Activated CD8-positive, alpha-beta memory T cell treated with anti-CD3 and anti-CD28 coated beads for 48 hours (primary cell): ENCODE measurements at places on chromosomes 12 and 14.

DNA sequence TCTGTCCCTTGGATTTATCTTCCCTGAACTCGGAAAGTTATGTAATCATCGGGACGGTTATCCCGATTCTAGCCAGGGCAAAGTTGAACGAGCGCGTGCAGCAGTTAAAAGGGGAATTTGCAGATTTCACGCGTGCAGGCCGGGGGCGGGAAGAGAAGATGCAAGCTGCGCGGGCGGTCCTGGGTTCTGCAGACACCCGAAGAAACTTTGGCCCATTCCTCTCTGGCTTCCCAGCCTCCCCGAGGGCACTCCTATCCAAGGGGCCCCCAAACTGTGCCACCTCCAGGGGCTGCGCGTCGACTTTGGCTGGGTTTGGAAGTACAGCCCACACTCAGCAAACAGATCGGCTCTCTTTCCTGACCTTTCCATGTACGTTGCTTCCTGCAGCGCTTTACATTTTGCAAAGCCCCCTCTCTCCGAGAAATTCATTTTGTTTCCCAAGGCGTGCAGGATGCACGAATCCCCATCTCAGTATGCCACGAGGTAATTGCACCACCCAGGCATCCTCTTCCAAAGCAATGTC, 941 bp upstream of the PPP1CC start:
- DNase-seq, result no peak

DNA sequence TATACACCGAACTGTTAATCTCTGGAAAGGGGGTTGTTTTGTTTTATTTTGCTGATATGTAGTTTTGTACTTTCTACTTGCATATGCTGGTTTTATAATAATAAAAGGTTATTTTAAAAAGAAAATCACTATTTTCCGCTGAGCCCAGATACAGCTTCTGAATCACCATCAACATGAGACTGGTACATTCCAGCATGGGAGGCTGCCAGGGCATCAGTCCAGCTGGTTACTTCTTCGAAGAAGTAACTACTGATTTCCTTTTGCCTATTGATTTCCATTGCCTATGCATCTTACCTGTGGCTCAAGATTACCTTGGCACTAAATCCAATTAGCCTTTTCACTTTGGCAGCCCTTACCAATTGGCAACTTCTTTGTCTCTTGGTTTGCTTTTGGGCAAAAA, 11.7 kb upstream of the OSBPL8 start:
- no peak for DNase-seq

- no peak for DNase-seq
These were observed 214.4 kb downstream of the BCL11B start for GRCh38 chr14:99057576-99058083.

DNA sequence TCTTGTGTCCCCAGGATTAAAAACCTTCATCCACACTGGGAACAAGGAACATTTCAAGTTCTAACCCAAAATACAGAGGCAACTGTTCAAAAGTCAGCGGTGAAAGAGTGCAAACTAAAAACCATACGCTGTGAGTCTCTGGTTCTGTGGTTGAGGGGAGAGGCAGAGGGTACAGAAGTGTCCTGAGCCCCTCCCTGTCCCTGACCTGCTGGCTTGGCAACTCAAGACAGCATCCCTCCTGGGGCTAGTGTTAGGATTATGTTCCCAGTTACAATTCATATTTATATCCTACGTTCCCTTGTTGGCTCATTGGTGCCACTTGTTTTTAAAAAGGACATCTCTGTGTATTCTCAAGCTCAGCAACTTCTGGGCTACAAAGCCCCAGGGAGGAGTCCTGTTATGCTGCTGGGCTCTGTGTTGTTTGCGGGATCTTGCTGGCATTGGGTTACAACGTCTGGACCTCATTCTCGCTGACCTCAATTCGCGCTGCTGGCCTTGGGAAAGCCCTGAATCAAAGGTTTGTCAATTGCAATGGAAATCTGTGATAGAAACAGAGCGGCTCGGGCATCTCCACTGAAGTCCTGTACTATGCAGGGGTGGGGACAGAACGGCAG, 420.8 kb downstream of the FUT8 start:
- DNase-seq, result no peak

DNA sequence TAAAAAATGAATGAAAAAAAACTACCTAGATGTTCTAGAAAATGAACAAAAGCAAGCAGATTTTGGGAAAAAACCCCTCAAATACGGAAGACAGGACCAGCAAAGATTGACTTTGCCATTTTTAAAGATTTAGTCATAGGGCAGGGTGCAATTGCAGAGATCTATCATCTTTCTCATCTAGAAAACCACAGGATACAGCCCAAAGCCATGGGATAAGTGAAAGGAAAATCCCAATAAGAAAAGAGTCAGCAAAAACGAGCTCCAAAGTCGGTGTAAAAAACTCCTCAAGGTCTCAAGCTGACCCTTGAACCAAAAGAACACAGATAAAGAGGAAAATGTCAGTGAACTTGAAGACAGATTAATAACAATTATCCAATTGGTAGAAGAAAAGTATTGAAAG, 28.0 kb downstream of the CEP290 start:
- no peak for DNase-seq

DNA sequence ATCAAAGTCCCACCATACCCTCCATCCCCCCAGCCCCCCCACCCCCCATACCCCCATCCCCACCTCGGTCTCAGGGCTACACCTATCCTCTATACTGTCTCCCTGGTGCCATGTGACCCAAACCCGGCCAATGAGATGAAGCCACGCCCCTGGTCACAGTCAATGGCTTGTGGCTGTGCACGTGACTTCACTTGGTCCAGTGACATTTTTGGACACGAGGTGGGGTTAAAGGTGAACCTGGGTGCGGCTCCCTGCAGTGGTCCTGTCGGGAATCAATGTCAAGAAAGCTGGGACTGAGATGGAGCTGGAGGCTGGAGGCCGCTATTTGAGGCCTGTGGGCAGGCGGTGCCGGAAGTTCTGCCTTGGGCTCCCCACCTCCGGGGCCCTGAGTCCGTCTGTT, 100.7 kb upstream of the MAP1LC3B2 start:
- no peak for DNase-seq

DNA sequence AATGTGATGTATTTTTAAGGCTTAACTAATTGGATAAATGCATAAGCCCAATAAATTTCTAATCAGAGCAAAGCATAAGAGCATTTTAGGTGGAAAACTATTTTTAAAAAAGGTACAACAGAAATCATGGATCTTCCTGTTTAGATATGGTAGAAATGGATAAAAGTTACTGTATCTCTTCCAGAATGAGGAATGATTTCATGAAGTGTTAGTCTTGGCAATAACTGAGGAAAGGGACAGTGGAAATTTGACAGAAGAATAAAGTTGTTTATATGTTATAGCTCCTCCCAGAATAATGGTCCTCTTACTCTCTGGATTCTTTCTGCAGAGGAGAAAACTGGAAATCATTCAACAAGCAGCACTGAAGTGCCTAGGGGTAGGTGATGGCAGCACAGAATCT, 32.4 kb upstream of the BMAL2 start:
- no peak for DNase-seq

DNA sequence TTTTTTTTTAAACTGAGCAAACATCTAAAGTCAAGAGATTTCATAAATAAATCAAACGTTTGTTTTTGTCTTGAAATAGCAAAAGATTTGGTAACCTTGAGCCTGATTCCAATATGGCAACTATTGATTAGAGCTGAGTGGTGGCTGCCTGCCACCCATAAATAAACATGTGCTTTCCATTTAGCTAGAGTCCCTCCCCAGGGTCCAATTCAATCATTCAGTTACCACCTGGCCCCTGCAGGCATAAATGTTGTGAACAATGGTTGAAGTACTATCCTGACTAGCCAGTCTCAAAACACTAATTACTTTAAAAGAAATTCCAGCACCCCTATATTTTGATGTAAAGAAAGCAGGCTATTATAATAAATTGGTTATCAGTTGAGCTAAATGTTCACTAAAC, 129.7 kb upstream of the GRIP1 start:
- no peak for DNase-seq

DNA sequence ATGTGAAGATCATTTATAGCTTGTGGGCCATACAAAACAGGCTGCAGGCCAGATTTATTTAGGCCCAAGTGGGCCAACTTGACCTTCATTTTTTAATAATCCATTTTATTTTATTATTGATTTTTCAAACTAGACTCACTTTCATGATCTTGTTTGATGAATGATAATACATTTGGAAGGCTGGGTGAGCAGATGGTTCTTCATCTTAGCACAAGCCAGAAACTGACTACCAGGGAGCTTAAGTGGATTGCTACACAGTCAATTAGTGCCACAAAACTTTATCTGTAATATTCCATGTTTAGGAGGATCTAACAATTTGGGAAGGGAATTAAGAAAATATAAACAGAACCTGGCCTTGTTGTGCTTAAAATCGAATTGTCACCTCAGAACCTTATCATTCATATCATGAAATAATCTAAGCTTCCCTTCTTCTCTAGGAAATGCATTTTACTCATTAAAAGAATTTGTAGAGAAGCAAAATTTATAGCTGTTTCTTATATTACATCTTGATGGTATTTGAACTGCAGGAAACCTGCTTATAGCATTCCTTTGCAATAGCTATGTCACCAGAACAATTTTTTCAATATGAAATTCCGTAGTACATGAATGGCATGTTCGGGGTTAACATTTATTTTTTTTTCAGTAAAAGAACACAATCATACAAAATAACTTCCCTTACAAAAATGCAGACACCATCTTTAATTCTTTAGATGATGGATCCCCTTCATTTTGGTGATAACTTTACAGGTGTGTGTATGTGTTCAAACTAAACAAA, 62.0 kb upstream of the CSRP2 start:
- DNase-seq, result no peak

DNA sequence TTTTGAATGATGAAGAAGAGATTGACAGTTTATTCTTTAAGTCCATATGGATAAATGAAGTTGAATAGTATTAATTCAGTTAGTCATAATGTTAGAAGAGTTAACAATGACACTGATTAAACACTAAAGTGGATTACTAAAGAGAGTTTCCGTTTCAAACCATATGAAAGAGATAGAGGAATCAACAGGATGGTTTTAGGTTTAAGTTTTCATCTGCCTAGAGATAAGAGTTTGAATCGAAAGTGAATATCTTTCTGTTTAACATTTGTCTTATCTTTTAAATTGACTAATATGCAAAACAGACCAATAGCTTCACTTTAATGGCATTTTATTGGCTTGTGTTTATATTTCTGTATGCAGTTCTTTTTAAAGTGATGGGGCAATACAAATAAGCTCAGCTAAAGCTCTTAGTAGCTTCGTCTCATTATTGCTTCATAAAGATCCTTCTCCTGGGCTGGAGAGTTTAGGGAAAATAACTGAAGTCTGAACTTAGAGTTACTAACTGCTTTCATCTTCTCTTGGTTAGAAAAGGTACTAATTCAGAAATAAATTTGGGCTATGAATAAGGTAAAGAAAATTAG, 66.0 kb downstream of the MIPOL1 start:
- no peak for DNase-seq

DNA sequence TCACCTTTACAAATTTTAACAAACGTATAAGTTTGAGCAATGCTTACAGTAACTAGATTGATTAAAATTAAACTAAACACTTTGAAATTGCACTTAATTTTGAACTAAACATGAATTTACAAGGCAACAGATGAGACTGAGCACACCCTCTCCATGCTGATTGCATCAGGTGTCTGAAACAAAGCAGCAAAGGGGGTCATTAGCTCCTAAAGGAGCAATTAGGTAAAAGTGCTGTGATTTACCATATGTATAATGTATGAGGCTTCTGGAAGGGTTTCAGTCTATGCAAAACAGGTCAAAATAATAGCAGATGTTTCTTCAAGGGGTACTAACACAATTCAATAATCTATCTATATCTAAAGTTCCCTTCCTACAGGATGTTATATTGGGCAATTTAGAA, 98.8 kb upstream of the LMNTD1 start:
- DNase-seq, result no peak

DNA sequence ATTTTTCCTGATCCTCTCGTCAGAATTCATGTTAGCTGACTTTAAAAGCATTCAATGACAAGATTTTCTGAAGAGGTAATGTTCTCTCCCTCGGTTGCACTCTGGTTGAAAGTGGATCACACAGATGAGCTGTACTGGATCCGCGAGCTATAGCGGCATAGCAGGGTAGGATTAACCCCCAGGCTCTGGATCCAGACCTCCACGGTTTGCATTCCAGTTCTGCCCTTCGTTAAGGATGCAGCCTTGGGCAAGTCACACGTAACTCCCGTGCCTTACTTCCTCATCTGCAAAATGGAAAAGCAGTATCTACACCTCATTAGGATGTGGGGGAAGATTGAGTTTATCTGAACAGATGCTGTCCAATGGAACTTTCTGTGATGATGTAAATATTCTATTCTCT, 13.8 kb downstream of the CCDC92 start:
- no peak for DNase-seq

DNA sequence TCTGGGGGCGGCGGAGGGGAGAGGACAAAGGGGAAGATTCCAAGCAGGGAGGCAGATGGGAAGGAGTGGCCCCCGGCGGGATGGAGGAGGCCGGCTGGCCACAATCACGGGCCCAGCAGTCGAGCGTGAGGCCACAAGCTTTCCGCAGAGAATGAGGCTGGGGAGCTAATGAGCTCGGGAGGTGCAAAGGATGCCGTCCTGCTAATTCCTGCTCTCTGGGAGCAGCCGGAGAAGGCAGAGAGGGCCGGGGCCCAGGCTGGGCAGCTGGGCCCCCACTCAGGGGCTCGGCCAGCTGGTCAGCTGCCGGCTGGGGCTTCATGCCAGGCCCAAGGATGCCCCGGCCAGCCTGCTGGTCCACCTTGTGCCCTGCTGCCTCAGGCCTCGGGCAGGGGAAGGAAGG, 98.1 kb upstream of the LHX5 start:
- no peak for DNase-seq

DNA sequence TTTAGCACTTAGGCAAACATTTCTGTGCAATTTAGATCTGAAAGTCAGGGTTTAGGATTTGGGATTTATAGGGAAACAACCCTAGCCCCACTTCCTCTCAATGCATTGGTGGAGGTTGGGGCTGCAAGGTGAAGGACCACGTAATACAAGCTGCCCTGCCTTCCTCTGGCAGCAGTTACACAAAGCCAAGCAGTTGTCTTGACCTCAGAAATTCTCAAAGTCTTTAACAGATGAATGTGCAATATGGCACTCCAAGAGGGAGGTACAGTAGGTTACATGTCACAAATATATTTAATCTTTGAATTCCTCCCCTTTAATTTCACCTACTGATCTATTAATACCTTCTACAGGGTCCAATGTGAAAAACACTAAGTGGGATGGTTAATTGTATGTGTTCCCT, 23.9 kb downstream of the IFNG-AS1 start:
- no peak for DNase-seq

DNA sequence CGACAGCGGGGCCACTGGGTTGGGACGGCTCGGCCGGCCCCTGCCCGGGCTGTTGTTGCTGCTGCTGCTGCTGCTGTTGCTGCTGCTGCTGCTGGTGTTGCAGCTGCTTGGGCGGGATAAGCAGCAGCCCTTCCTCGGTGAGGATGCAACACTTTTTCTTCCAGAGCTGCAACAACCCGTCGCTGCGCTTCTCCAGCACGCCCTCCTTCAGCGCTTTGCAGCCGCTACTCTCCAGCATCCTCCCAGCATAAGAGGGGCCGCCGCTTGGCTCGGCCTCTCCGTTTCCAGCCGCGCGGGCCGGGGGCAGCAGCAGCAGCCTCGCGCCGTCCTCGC, 529 bp downstream of the PHLDA1 start:
- DNase-seq, result no peak

GRCh38 chr12:20154052-20154451, 214.3 kb upstream of the PDE3A start:
- no peak for DNase-seq
